ENCODE measurements at places on chromosomes 4 and X. TPM values are rescaled to one million over a fixed set of nuclear protein-coding genes. Genes with fewer than 3 reads are reported as not detected.

Gene HPGDS
- total RNA-seq: 5.7 TPM

Gene CFAP99
- total RNA-seq: not detected

Gene NAA11
- not detected for total RNA-seq

Gene TRPC5OS
- total RNA-seq: not detected

Gene BEX5
- total RNA-seq: 5.0 TPM

Gene CYP4V2
- total RNA-seq: 43.2 TPM

Gene ZAR1
- not detected for total RNA-seq

Gene PLAC1
- not detected for total RNA-seq

Gene GPC4
- total RNA-seq: 32.7 TPM

Gene LSM6
- 19.9 TPM for total RNA-seq

Gene MAGEC1
- total RNA-seq: not detected

Gene PLAC8
- 3.5 TPM for total RNA-seq

Gene PYURF
- total RNA-seq: 51.9 TPM

DNA sequence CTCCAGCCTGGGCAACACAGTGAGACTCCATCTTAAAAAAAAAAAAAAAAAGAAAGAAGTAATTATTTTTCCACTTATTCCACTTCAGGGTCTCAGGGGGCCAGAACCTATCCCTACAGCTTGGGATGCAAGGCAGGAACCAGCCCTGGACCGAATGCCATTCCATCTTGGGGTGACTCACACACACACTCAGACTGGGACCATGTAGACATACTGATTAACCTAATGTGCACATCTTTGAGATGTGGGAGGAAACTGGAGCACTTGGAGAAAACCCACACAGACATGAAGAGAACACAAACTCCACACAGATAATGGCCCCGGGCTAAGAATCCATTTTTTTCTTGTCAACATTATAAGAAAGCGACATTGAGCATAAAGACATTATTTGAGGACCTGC, 132.5 kb downstream of the PTTG2 start:
- H3K4me3 ChIP-seq: no peak overlapping the region
- no peak for DNase-seq
- H3K36me3 ChIP-seq: peaks cover 5% of the 10 kb centered on the region
- H3K4me1 ChIP-seq: no peaks in the 10 kb centered on the region
- H3K27me3 ChIP-seq: no peaks in the 10 kb centered on the region

- H3K4me1 ChIP-seq: no peaks in the 10 kb centered on the region
- no peak overlapping the region for H3K4me3 ChIP-seq
- no peak for DNase-seq
- no peaks in the 10 kb centered on the region for H3K27me3 ChIP-seq
- no peak overlapping the region for H3K27ac ChIP-seq
- H3K36me3 ChIP-seq: no peaks in the 10 kb centered on the region
Observed at GRCh38 chrX:135185795-135186443, 14.7 kb upstream of the CT55 start.

DNA sequence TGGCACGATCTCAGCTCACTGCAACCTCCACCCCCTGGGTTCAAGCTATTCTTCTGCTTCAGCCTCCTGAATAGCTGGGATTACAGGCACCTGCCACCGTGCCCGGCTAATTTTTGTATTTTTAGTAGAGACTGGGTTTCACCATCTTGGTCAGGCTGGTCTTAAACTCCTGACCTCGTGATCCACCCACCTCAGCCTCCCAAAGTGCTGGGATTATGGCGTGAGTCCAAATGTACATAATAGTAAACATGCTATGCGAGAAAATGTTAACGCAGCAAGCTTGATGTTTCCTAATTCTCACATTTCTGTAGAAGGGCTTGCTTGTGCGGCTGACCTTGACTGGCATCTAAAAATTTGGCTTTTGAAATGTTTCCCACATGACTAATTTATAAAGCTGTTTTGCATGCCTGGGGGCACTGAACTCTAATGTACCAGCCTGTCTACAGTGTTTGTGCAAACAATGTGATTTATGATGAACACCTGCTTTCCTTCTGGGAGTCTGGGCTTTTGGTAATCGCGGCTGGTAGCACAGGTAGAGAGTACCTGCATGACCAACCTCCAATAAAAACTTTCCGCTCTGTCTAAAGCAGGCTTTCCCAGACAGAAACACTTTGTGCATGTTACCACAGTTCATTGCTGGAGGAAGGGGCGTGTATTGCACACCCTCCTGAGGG, 216.8 kb downstream of the IL15 start:
- H3K36me3 ChIP-seq: no peaks in the 10 kb centered on the region
- H3K27ac ChIP-seq: no peak overlapping the region
- H3K4me1 ChIP-seq: no peaks in the 10 kb centered on the region
- DNase-seq: no peak
- H3K4me3 ChIP-seq: no peak overlapping the region
